ENCODE measurements at places on chromosomes 13 and 19.
A peak's percentile ranks its signal among the peaks of the same experiment; 100 is the strongest.

- no peak for DNase-seq
Observed at GRCh38 chr13:108962654-108963053, 333.2 kb downstream of the MYO16 start.

- DNase-seq = peak; percentile 76
Observed at GRCh38 chr13:37597477-37598025, 1.0 kb downstream of the POSTN start.

DNA sequence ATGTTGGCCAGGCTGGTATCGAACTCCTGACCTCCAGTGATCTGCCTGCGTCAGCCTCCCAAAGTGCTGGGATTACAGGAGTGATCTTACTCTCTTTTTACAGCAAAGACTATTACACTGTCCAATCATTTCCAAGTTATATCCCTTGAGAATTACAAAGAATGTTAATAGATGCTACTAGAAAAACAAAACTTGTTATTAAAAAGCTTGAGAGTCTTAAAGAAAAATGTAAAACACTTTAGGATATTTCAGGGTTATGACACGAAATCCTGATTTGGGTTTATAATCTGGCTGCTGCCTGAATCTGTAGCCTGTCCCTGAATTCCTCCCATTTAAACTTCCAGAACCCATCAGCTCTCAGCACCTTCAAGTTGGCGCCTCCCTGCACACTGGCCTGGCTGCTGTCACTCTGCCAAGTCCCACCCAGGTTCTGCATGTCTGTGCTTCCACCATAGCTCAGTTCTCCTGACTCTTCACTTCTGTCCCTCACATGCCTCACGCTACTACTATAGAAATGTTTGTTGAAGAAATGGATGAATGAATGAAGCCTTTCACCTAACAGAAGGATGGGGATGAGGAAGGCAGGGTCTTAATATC is 55.8 kb upstream of the RFXAP start:
- DNase-seq = no peak

DNA sequence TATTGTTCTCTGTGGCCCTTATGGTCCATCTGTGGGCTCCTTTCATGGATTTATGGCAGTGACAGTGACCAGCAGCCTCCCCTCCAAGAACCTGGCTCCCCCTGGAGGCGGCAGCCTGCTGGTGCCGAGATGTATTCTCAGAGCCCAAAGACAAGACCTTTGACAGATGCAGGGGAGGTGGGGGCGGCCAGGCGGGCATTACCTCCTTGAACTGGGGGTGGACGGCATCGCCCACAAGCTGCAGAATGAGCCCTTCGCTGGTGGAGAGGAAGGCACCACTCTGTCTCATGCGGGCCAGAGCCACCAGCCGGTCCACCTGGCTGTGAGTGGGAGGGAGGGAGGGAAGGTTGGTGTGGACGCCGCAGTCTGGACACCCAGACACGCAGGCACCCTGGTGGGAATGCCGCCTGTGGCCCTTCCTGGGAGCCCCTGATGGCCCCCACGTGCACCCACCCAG is 6.6 kb downstream of the ISOC2 start:
- DNase-seq = no peak

- DNase-seq = no peak
Observed at GRCh38 chr13:76189882-76190519, 553.9 kb downstream of the LMO7 start.

- no peak for DNase-seq
Observed at GRCh38 chr13:31747291-31747690, 8.0 kb downstream of the RXFP2 start.

DNA sequence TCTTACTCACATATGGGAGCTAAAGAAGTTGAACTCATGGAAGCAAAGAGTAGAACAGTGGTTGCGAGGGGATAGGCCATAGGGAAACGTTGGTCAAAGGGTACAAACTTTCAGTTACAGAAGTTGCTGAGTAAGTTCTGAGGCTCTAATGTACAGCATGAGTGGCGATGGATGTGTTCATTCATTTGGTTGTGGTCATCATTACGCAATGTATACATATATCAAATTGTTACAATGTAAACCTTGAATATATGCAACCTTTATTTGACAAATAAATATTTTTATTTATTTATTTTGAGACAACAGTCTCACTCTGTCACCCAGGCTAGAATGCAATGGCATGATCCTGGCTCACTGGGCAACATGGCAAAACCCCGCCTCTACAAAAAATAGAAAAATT is 38.7 kb downstream of the ZIC5 start:
- no peak for DNase-seq

GRCh38 chr13:34698945-34699344 is 243.1 kb upstream of the NBEA start:
- no peak for DNase-seq

DNA sequence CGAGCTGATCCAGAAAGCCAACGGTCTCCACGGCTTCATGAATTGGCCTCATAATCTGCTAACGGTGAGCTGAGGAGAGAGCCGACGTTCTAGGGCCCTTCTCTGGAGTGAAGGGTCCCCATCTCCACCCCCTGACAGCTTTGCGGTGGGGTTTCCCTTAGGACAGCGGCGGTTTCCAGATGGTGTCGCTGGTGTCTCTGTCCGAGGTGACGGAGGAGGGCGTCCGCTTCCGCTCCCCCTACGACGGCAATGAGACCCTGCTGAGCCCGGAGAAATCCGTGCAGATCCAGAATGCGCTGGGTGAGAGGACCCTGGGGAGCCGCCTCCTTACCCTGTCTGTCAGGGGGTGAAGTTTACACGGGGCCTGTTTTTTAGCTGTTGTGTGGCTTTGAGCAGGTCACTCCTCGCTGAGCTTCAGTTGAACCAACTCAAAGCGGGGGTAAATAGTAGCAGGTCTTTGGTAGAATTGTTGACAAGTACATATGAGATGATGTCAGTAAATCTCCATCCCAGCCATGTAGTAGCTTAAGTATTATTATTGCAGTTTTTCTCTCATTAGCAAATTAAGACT is 801 bp downstream of the QTRT1 start:
- peak; percentile 34 for DNase-seq

DNA sequence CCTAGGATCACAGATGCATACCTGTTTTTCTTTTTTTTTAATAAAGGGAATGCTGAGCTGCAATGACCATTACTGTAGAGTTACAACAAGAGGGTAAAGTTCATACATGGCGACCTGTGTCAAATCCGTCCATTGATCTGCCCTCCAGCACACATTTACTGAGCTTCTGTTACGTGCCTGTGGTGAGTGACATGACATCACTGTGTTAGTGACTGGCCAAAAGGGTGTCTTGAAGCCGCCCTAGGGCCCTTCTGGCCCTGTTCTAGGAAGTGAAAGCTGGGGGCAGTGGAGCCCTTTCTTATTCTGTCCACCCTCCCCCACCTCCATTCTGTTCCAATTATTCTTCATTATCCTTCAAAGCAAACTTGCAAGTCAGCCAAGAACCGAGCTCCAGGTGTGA is 66.3 kb downstream of the ZIC5 start:
- no peak for DNase-seq

GRCh38 chr13:44040818-44041100 is 161.1 kb downstream of the LACC1 start:
- no peak for DNase-seq

DNA sequence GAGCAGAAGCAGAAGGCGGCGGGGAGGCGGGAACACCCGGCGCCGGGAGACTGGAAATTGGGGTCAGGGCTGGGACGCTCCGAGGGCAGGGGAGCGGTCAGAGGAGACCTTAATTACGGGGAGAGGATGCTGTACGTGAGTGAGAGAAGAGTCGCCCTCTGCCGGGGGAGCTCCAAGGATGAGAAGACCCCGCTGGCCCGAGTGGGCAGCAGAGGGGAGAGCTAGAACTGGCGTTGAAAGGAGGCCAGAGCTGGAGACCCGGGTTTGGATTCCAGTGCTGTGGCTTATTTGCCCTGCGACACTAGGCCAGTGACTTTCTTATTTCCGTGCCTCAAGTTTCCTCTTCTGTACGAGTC is 536 bp downstream of the FAM32A start:
- DNase-seq = no peak

DNA sequence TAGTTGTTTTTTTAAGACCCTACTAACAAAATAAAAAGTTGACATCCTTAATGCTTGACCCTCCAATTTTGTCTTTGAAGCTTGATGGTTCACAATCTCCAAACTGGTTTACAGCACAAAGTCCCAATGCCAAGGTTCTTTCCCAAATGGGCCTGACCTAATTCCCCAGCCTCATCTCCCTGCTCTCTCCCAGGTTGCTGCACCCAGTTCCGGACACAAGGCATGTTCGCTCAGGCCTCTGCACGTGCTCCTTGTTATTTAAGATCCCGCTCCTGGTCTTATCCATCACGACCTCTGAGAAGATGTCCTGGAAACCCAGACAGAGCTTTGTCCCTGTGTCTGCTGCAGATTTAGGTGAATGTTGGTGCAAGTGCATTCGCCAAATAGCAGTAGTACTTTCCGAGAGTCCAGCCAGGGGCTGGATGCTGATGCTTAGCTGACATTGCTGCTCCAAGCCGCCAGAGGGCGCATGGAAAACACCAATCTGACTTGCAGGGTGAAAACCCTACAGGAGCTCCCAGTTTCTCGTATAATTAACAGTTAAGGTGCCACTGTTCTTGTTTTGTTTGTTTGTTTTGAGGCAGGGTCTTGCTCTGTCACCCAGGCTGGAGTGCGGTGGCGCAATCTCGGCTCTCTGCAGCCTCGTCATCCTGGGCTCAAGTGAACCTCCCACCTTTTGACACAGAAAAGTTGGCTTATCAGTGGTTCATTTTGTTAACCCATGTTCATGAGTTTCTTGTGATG is 18.5 kb downstream of the LYPD3 start:
- peak; percentile 37 for DNase-seq

DNA sequence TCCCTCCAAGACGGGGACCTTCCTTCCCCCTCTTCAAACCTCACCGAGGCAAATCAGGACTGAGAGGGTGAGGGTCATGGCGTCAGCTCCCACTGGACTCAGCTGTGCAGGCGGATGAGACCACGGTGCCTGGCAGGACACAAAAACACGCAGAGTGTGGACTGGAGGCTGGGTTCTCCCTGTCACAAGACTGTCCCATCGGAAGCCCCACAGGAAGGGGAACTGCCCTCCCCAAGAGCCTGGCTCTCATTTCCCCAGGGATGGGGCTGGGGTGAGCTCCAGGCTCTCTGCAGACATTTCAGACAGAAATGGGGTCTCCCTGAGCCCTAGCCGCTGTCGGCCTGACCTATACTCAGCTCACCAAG is at the start of gene LILRB5:
Gene LILRB5, minus strand, starts transcription at position 158 of the 365 bp plus-strand sequence. Its CDS starts 80 bp downstream, at position 78.
- DNase-seq = no peak

DNA sequence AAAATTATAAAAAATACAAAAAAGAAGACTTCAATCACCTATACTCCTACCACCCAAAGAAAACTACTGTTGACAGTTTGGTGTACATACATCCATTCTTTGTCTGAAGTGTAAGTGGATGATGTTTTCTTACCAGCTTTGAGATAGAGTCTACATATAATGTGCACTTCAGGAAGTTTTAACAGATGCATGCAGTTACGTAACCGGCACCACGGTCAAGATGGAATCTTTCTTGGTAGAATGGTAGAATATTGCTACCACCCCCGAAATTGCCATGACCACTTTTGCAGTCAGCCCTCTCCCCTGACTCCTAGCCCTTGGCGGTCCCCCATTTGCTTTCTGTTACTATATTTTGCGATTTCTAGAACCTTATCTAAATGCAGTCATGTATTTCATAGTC is 1.4 kb downstream of the CUL4A start:
- DNase-seq = no peak

DNA sequence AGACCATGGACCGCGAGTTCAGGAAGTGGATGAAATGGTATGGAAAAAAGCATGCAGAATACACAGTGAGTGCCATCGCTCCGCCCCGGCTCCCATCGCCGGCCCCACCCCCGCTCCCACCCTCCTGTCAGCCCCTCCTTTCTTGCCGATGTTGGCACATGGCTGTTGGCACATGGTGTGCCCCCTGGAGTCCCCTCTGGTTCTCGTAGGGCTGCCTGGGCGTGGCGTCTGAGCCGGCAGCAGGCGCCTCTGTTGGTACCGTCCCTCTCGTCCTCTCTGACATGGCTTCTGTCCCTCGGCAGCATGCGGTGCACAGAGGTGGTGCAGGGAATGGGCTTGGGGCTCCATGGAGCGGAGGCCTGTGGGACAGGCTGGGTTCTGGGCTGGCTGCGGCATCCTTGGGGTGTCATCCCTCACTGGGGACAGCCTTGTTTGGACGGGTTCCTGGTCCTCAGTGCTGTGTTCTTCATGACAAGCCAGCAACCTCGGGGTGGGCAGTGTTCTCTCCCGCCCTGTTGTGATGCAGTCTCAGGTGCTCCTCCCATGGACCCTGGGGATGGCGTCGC is 30.9 kb downstream of the DOT1L start:
- DNase-seq = no peak

GRCh38 chr13:95349267-95349666 is 48.0 kb upstream of the ABCC4 start:
- no peak for DNase-seq

GRCh38 chr13:52786766-52787165 is 47.1 kb upstream of the CNMD start:
- peak; percentile 68 for DNase-seq

DNA sequence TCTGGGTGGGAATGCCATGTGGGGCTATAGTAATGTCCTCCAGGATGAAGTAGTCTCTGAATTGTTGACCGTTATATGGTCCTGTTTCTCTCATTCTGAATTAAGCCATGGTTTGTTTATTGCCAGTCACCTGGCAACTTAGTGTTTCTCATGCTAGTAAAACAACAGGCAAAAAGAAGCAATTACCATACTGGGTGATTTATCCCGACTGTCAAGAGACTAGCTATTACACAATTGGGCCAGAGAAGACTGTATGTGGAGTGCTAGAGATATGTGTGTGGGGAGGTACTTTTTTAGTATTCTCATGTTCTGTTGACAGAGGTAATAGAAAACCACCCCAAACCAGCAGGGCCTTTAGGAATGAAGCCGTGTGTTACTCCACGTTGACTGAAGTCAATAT is 258.2 kb downstream of the TDRD3 start:
- no peak for DNase-seq

- DNase-seq = peak; percentile 1
Observed at GRCh38 chr13:76991432-76991795, 467 bp upstream of the CLN5 start.

DNA sequence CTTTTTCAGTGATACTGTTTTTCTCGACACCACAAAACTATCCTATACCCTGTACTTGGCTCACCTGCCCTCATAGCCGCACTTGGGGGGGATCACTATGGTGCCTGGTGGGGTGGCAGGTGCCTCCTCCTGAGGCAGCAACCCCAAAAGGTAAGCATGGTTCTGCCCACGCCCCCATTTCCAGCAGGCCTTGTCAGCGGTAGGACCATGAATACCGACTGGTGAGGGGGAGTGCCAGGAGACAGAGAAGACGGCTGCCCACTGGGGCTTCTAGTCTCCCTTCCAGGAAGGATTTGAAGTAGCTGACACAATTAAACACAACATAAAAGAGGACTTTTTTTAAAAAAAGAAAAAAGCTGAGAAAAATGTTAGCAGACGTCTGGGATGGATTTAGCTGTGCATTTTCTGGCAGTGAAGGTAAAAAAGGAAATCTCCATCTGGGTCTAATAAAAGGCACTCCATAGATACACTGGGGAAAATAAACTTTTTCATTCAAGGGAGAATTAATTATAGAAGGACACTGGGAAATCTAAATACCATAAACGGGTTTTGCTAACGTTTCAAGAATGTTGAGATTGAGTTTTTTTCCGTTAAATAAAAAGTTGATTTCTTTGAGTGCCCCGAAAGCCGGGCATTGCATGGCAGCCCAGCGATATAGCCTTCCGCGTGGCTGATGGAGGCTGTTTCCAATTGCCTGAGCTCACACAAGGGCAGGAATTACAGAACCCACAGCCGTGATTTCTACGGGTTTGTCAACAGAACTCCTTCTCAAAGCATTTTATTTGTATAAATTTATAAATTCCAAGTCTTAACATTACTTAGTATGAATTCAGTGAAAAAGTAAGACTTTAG is 45.1 kb downstream of the ATP11A start:
- no peak for DNase-seq

- peak; percentile 33 for DNase-seq
Observed at GRCh38 chr13:94196413-94196812, 283.1 kb downstream of the DCT start.

All from DMS79 treated with DMSO at 0.1 percent for 48 hours (cell line).